GM12864 (cell line): ENCODE measurements at places on chromosomes 5 and 9.
A peak's percentile ranks its signal among the peaks of the same experiment; 100 is the strongest.

GRCh38 chr9:130305381-130305780, 39.8 kb downstream of the HMCN2 start:
- no peak for DNase-seq

DNA sequence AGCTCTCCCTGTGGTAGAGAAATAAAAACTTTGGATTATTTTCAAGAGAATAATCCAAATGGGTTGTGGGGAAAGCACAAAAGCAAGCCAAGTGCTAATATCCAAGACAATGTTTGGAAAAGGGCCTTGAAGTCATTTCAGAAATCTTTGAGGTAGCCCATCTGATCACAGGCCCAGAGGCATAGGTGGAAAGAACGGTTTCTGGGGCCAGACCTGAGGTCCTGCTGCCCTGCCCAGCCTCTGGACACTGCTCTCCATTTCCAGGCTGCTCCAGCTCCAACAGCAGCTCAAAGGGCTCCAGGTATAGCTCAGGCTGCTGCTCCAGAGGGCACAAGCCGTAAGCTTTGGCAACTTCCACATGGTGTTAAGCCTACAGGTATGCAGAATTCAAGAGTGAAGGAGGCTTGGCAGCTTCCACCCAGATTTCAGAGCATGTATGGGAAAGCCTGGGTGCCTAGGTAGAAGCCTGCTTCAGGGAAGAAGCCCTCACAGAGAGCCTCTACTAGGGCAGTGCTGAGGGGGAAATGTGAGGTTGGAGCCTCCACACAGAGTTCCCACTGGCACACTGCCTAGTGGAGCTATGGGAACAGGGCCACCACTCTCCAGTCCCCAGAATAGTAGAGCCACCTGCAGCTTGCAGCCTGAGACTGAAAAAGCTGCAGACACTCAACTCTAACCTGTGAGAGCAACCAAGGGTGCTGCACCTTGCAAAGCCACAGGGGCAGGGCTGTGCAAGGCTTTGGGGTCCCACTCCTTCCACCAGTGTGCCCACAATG, 133.1 kb downstream of the PIK3R1 start:
- no peak for DNase-seq

DNA sequence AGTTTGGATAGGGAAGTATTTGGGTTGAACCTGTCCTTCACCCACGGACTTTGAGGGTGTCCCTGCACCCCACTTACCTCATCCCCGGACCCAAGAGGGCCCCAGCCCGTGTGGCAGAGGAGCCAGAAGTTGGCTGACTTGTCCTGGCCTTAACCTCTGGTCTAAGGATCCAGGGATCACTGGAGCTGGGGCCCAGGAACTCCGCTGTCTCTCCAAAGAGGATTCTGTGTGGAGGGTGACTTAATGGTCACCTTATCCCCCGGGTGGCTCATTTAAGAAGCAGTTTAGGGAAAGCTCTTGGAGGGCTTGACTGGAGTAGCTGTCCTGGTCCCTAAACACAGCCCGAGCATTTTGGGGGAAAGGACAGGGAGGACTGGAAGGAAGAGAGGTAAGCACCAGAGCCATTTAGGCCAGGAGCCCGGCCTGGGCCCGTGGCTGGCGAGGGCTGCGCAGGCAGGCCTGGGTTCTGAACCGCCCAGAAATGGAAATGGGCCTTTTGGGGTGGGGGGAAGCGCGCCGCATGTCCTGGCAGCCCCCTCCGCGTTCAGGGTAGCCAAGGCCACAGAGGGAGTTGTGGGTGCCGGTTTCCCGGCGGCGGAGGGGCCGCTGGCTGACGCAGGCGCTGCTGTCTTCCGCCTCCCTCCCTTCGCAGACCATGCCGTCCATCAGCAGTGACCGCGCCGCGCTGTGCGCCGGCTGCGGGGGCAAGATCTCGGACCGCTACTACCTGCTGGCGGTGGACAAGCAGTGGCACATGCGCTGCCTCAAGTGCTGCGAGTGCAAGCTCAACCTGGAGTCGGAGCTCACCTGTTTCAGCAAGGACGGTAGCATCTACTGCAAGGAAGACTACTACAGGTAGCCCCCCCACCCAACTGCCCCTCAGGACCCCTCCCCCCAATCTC, 2.0 kb downstream of the LHX2 start:
- no peak for DNase-seq

DNA sequence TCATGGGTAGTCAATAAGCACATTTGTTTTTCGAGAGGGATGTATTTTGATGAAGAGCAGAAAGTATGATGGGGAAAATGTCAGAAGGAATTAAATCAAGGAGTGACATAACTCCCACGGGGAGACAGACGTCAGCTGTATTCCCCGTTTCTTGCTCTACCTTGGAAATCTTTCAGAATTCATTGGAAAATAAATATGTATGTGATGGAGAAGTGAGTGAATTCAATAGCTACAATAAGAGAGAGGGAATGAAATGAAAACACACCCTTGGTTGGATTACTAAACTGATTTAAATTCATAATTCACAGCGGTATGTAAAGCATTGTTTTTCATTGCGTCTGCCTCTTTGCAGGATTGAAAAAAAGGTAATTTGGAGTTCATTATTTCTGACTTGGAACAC, 209.7 kb upstream of the KLF4 start:
- no peak for DNase-seq

DNA sequence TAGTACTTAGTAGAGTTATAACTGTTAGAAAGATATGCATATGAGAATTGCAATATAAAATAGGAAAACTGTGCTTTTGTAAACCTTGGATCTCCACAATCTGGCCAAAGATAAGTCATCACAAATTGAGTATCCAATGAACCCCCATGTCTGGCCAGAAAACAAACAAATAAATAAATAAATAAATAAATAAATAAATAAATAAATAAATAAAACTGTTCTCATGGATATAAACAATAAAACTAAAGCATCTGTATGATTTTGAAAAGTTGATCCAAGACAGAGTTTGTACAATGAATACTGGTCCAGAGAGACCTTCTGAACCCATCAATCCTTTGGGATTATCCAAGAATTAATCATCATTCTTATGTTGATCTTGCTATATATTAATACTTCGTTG, 367.6 kb upstream of the CDH9 start:
- DNase-seq = no peak

- no peak for DNase-seq
Measured at GRCh38 chr9:87500491-87501270, 3.0 kb downstream of the DAPK1 start.

GRCh38 chr9:10331157-10331556, 281.6 kb downstream of the PTPRD start:
- no peak for DNase-seq

DNA sequence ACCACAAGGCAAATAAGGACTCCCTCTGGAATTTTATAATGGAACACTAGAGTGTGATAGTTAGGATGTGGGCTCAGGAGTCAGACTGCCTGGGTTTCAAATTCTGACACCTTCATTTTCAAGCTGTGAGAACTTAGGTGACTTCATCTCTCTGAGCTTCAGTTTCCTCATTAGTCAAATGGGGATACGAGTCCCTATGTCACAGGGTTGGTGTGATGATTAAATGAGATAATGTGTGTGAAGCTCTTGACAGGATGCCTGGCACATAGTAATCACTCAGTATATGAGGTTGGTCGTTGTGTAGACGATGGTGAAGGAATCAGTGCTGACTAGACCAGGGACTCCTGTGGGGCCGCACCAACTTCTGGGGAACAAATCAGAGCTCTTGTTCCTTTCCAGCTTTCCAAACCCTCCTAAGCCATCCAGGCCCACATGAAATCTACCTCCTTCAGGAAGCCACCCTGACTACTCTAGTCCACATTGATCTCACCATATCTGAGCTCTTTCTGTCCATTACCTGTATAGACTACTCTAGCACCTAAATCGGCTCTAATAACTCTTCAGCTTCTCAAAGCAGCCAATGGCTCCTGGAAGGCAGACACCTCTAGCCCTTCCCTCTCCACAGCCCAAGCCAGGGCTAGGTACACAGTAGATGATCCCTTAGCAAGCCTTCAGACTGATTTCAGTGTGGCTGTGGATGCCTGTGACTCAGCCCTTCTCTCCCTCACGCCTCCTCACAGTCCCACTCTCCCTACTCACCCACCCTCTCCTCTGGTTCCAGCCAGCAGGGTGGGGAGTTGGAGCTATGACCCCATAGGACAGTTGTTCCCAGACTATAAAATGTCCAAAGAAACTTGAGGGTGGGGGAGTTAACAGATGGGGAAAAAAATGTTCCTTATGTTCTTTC, 2.5 kb upstream of the TCF7 start:
- DNase-seq = no peak

DNA sequence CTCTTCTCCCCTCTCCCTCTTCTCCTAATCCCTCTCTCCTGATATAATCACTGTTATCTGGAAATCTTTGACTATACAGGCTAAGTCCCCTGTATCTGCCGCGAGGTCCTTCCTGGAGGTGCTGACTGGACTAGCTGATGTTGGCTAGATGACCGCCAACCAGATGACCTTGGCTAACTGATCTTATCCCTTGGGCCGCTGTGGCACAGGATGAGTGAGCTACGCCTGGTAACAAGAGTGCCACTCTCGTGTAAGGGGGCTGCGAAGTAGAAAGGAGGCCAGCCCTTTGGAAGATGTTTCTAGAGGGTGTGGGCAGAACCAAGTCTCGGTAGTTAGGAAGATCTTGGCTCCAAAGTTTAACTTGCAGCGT, 345 bp upstream of the PRRC1 start:
- peak; percentile 8 for DNase-seq

- no peak for DNase-seq
Measured at GRCh38 chr5:102790748-102791147, 35.6 kb downstream of the PAM start.

DNA sequence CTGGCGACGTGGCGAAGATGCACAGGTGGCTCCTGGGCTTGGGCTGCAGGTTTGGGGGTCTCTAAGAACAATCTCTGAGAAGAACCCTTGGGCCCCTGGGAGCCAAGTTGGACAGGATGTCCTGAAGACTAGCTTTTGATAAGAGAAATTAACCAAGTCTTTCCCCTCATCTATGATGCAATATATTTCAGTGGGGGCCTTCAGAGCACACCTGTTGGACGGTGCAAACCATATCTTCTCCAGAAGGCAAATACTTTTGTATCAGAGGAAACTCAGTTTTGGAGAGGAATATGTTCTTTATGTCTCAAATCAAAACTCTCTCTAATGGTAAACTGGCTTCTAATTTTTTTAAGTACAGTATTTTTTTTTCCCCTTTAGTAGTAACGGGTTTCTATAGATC, 28.6 kb downstream of the OTULIN start:
- DNase-seq = no peak

GRCh38 chr5:62486672-62487071, 74.1 kb downstream of the IPO11 start:
- DNase-seq = no peak

GRCh38 chr5:54778783-54779182, 206.6 kb downstream of the ESM1 start:
- DNase-seq = no peak

DNA sequence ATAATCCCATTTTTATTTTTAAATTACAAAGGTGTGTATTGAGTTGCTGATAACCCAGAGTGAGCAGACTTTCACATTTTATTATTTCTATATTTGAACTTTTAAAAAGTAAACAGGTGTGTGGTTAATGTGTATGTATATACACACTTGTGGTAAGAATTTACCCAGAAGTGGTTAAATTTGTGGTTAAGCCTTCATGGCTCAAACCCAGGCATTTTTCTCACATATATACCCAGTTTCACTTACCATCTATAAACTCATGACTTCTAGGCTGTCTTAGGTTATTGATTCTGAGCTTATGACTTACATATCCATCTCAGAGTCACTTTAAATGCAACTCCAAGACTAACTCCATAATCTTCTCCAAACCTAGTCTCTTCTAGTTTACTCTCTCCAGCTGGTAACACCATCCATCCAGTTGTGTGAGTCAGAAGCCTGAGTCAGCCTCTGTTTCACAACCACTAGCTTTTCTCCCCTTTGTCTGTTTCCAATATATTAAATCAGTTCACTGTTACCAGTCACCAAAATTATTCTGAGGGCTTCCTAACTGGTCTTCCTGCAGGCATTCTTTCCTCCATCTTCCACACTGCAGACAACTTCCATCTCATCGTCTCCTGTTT, 20.2 kb downstream of the ZBED3 start:
- DNase-seq = no peak

DNA sequence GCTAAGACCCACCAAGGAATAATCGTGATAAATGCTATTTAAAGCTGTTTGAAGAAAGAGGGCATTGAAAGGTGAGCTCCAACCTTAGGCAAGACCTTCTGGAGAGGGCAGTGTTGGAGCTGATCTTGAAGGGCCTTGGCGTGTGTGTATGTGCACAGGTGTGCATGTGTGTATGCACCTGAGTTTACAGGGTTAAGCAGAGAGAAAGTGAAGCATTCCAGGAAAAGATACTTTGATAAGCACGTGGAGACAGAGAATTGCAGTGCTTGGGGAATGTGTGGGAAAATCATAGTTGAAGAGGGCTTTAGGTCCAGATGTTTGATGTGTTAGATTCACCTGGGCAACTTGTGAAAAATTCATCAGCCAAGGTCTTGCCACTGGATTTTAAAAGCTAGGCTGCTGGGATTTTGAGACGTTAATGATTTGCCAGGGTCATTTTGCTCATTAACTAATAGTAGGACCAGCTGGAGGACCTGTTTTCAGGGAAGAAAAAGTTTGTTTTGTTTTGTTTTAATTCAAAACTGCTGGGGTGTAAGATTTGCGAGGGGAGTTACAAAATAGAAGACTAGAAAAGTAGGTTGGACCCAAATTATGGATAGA, 78.3 kb upstream of the ANKRD55 start:
- DNase-seq = no peak

GRCh38 chr9:6676254-6676921, 30.9 kb upstream of the GLDC start:
- DNase-seq = no peak

DNA sequence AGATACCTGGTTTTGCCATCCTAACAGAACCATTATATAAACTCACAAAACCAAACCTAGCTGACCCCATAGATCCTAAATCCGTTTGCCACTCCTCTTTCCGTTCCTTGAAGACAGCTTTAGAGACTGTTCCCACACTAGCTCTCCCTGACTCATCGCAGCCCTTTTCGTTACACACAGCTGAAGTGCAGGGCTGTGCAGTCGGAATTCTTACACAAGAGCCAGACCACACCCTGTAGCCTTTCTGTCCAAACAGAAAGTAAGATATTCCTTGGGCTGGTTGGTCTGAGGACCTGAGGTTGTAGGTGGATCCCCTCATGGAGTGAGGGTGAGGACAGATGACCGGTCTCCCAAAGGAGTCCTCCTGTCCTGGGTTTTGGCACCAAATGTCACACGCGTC, 56.7 kb upstream of the NAA35 start:
- no peak for DNase-seq

DNA sequence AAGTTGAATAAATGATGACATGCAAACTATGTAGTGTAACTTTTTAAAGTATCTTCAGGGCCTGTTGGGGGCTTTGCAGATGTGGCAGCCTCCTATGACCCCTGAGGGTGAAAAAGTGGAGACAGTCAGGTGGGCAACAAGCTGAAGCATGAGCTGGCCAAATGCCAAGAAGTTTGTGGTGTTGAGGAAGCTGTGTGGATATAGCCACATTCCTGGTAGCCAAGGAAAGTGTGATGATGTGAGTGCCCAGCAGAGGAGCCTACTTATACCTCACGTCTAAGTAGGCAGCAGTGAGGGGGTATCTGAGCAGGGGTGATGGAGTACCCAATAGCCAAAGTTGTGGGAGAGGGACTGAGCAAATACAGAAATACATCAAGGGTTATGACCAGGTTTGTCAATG, 621.2 kb upstream of the CDH6 start:
- DNase-seq = no peak

- no peak for DNase-seq
Measured at GRCh38 chr5:109584986-109585599, 104.6 kb upstream of the MAN2A1 start.

- no peak for DNase-seq
Measured at GRCh38 chr5:103021314-103021713, 98.6 kb downstream of the GIN1 start.

GRCh38 chr9:25542319-25542718, 135.9 kb downstream of the TUSC1 start:
- DNase-seq = no peak
